ENCODE measurements at places on chromosomes 3 and 15.

GRCh38 chr3:135895734-135896121, 69.8 kb upstream of the PPP2R3A start:
- no peak overlapping the region for H3K27ac ChIP-seq
- H3K36me3 ChIP-seq, result no peaks in the 10 kb centered on the region
- H3K27me3 ChIP-seq, result no peaks in the 10 kb centered on the region
- H3K4me1 ChIP-seq, result no peaks in the 10 kb centered on the region

GRCh38 chr3:136730595-136731273, 21.4 kb downstream of the STAG1 start:
- no peaks in the 10 kb centered on the region for H3K36me3 ChIP-seq
- no peak overlapping the region for H3K27ac ChIP-seq

DNA sequence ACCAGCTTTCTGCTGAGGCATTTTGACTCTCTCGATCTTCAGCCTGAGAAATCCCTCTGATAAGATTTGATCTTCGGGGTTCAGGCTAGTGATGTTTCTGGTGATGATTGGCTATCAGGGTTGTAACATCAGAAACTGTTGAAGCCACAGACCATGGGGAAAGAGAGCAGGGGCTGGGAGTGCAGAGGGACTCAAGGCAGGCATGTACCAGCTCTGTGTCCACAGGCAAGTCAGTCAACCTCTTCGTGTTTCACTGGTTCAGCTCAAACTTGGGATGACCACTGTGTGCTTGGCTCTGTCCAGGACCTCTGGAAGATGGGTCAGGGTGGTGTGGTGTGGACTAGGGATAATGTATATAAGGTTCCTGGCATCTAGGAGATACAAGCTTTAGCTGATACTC, 116.5 kb downstream of the EEFSEC start:
- no peak overlapping the region for H3K4me3 ChIP-seq
- no peaks in the 10 kb centered on the region for H3K36me3 ChIP-seq
- no peak overlapping the region for H3K27ac ChIP-seq
- no peak for ATAC-seq
- H3K4me1 ChIP-seq, result no peaks in the 10 kb centered on the region

DNA sequence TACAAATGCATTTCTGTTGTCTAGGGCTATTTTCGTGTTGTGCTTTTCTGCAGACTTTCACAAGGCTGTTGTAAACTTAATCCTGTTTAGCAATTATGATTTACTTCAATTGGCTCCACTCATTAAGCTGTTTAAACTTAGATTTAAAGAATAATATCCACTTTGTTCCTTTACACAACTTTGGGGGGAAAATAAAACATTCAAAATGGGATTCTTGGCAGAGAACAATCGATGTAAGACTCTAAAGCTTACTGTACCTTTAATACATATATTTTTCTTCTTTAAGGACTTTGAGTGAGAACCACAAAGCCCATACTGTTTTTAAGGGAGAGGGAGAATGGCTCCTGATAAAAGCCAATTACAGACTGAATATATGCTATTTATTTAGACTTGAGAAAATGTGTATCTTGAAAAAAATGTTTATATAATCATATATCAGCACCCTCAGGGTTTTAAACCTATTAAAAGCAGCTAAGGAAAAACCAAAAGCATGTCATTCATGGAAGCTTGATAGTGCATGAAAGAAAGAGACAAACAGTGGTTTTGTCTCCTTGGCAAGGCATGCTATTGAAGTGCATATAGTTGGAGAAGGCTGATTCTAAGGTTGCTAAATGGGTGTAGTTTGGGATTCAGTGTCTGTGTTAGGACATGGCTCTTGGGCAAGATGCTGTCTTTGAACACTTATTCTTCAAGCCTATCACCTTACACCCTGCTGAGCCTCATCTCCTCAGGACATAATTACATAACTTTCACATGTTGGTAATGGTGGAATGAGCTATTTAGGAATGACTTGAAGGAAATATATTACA, 293.4 kb upstream of the TBC1D5 start:
- no peak overlapping the region for H3K4me3 ChIP-seq
- no peaks in the 10 kb centered on the region for H3K27me3 ChIP-seq
- no peak for ATAC-seq
- H3K27ac ChIP-seq, result no peak overlapping the region

- no peaks in the 10 kb centered on the region for H3K36me3 ChIP-seq
- H3K4me1 ChIP-seq, result no peaks in the 10 kb centered on the region
- no peak overlapping the region for H3K4me3 ChIP-seq
These were observed 57.8 kb upstream of the NMD3 start for GRCh38 chr3:161163297-161163696.

- H3K27ac ChIP-seq, result no peak overlapping the region
- ATAC-seq, result peak; percentile 69
- H3K36me3 ChIP-seq, result no peaks in the 10 kb centered on the region
These were observed 177.5 kb downstream of the EPHA6 start for GRCh38 chr3:96991800-96992365.

- no peaks in the 10 kb centered on the region for H3K36me3 ChIP-seq
- no peak for ATAC-seq
- no peaks in the 10 kb centered on the region for H3K4me1 ChIP-seq
- no peak overlapping the region for H3K4me3 ChIP-seq
- no peak overlapping the region for H3K27ac ChIP-seq
These were observed 50.2 kb downstream of the GABRB3 start for GRCh38 chr15:26722621-26723160.

GRCh38 chr3:135348690-135349089, 553.6 kb downstream of the EPHB1 start:
- H3K27me3 ChIP-seq, result peaks cover 12% of the 10 kb centered on the region
- H3K27ac ChIP-seq, result no peak overlapping the region
- no peaks in the 10 kb centered on the region for H3K4me1 ChIP-seq
- ATAC-seq, result no peak
- no peaks in the 10 kb centered on the region for H3K36me3 ChIP-seq

DNA sequence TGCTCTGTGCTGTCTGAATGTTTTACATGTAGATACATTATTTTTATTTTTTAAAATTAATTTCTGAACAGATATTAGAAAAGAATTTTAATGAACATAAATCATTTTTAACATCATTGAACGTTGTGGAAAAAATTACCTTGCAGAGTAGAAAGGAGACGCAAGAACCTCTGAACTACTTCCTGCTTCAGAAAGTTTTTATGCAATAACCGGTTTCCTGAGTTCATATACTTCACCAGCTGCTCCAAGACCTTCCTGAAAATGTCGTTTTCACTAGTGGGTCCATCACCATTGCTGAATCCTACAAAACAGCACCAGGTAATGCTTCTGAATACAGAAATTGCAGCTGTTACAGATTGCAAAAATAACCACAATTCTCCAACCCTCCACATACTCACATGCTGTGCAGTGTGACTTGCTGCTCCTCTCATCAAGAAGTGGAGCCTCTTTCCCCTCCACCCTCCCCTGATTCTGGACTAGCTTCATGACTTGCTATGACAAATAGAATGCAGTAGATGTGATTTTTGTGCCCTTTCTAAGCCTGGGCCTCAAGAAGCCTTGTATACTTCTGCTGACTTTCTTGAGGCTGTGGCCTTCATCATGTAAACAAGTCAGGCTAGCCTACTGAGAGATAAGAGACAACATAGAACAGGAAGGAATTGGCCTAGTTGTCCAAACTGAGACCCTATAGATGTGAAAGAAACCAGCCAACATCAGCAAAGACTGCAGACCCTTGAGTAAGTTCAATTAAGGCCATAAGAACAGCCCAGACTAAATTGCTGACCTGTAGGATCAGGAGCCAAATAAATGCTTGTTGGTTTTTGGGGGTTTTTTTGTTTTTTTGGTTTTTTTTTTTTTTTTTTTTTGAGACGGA, 80.4 kb downstream of the TRANK1 start:
- no peaks in the 10 kb centered on the region for H3K36me3 ChIP-seq
- no peaks in the 10 kb centered on the region for H3K27me3 ChIP-seq
- no peak overlapping the region for H3K27ac ChIP-seq
- H3K4me1 ChIP-seq, result no peaks in the 10 kb centered on the region
- no peak overlapping the region for H3K4me3 ChIP-seq
- no peak for ATAC-seq

GRCh38 chr3:149648525-149648924, 9.3 kb downstream of the WWTR1 start:
- peaks cover 41% of the 10 kb centered on the region for H3K4me1 ChIP-seq
- peaks cover 14% of the 10 kb centered on the region for H3K36me3 ChIP-seq
- H3K4me3 ChIP-seq, result no peak overlapping the region
- H3K27ac ChIP-seq, result peak overlapping the region; percentile 72

DNA sequence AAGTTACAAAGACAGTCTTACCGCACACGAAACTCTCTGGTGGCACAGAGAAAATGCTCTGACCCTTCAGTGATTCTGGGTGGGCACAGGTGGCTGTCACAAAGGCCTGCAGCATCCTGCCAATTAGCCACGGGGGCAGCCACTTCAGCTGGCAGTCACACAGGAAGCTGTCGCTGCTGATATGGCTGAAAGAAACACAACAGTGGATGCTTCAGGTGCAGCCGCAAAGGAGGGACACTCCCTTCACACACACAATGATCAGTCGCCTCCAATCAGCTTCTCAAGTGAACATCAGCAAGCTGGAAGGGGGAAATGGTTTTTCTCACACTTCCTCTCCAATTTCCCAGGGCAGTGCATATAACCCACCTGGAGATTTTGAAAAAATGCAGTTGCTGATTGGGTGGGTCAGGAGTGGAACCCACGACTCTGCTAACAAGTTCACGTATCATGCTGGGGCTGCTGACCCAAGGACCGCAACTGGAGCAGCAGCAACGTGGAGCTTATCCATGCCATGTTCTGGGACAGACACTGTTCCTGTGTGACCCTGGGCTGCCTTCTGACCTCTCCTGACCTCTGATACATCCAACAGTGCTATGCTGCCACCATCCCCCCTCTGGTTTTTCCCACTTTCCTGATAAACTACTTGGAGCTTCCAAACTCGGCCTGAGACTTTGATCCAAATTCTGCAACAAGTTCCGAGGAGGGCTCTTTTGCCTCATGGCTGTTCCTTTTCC, 106.6 kb downstream of the LRIG1 start:
- no peak overlapping the region for H3K4me3 ChIP-seq
- ATAC-seq, result no peak
- H3K36me3 ChIP-seq, result no peaks in the 10 kb centered on the region
- no peaks in the 10 kb centered on the region for H3K27me3 ChIP-seq
- no peak overlapping the region for H3K27ac ChIP-seq

GRCh38 chr3:181464033-181464694, 247.6 kb upstream of the SOX2 start:
- H3K36me3 ChIP-seq, result no peaks in the 10 kb centered on the region
- no peaks in the 10 kb centered on the region for H3K27me3 ChIP-seq
- H3K4me1 ChIP-seq, result no peaks in the 10 kb centered on the region
- H3K27ac ChIP-seq, result no peak overlapping the region
- ATAC-seq, result no peak

GRCh38 chr3:159455741-159456181, 532.9 kb upstream of the IL12A start:
- H3K4me3 ChIP-seq, result no peak overlapping the region
- H3K36me3 ChIP-seq, result no peaks in the 10 kb centered on the region
- no peak overlapping the region for H3K27ac ChIP-seq
- H3K27me3 ChIP-seq, result no peaks in the 10 kb centered on the region

DNA sequence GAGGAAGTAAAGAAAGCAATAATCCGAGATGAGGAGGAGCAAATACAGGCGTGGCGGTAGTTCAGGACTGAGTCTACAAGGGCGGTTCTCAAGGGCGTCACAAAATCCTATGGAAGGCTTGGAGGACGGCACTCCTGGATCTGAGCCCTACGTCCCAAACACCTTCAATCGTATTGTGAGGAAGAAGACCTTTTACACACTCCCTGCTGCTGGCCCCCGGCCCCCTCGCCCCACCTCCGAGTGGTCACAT, 747 bp downstream of the PLD1 start:
- peaks cover 9% of the 10 kb centered on the region for H3K4me1 ChIP-seq
- no peaks in the 10 kb centered on the region for H3K27me3 ChIP-seq
- peak; percentile 2 for ATAC-seq
- H3K4me3 ChIP-seq, result peak overlapping the region; percentile 71
- H3K36me3 ChIP-seq, result no peaks in the 10 kb centered on the region

- H3K4me3 ChIP-seq, result no peak overlapping the region
- no peaks in the 10 kb centered on the region for H3K36me3 ChIP-seq
- H3K4me1 ChIP-seq, result peaks cover 4% of the 10 kb centered on the region
- no peak for ATAC-seq
These were observed 6.9 kb upstream of the FOXB1 start for GRCh38 chr15:59997070-59997701.
